Hair follicular keratinocyte (primary cell): ENCODE measurements at places on chromosomes 4 and X. TPM values are rescaled to one million over a fixed set of nuclear protein-coding genes. Genes with fewer than 3 reads are reported as not detected.

Gene GABRG1
- not detected in 2 replicates for total RNA-seq

Gene TRIM60
- total RNA-seq = not detected in 2 replicates

Gene NXF2
- total RNA-seq = not detected in 2 replicates

Gene RAB39B
- 0.30 and 1.8 TPM in 2 replicates for total RNA-seq

Gene FHDC1
- 2.3 and 6.6 TPM in 2 replicates for total RNA-seq

Gene VCX3B
- not detected in 2 replicates for total RNA-seq

Gene PPEF2
- total RNA-seq = not detected in 2 replicates
